ENCODE measurements at places on chromosomes 3 and 15. TPM values are rescaled to one million over a fixed set of nuclear protein-coding genes. Genes with fewer than 3 reads are reported as not detected.

GRCh38 chr3:52606373-52607085 is 70.1 kb downstream of the UQCC5 start:
- no peak for DNase-seq
- no peaks in the 10 kb centered on the region for H3K27me3 ChIP-seq
- H3K4me3 ChIP-seq, result no peak overlapping the region
- peaks cover 78% of the 10 kb centered on the region for H3K36me3 ChIP-seq
- no peaks in the 10 kb centered on the region for H3K4me1 ChIP-seq

DNA sequence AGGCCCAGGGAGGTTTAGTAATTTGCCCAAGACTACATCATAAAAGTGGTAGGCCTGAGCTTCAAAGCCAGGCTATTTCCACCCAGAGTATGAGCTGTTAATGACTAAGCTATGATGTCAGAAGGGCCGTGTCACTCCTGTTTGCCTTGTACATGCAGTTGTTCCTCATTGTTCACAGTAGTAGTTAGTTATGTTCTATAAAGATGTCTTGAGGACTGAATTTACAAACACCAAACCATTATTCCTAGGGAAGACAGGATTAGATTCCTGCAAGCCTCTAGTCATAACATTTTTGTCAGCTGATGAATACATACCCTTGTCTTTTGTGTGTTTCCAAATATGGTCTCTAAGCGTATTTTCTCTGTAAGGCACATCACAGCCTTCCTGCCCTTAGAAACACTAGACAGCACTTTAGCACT is 20.9 kb upstream of the LARS2 start:
- peaks cover 11% of the 10 kb centered on the region for H3K27me3 ChIP-seq
- H3K4me1 ChIP-seq, result no peaks in the 10 kb centered on the region
- DNase-seq, result no peak
- H3K36me3 ChIP-seq, result no peaks in the 10 kb centered on the region

The SLC22A13 gene
- total RNA-seq, result 0.28 TPM

The RGMA gene
- 0.23 TPM for total RNA-seq

- no peaks in the 10 kb centered on the region for H3K27me3 ChIP-seq
- no peak overlapping the region for H3K27ac ChIP-seq
- H3K36me3 ChIP-seq, result no peaks in the 10 kb centered on the region
- DNase-seq, result no peak
- no peak overlapping the region for H3K4me3 ChIP-seq
Measured at GRCh38 chr3:60313951-60314461, 937.2 kb downstream of the FHIT start.

- H3K27me3 ChIP-seq, result peaks cover 6% of the 10 kb centered on the region
- no peak overlapping the region for H3K27ac ChIP-seq
- H3K36me3 ChIP-seq, result peaks cover 25% of the 10 kb centered on the region
- H3K4me1 ChIP-seq, result peaks cover 9% of the 10 kb centered on the region
- H3K4me3 ChIP-seq, result no peak overlapping the region
- no peak for DNase-seq
Measured at GRCh38 chr3:98361289-98361688, 7.6 kb downstream of the OR5K4 start.

The NTRK3 gene
- total RNA-seq, result not detected

The HDAC11 gene
- 2.0 TPM for total RNA-seq

GRCh38 chr3:134336587-134336986 is 37.7 kb downstream of the AMOTL2 start:
- no peaks in the 10 kb centered on the region for H3K36me3 ChIP-seq
- DNase-seq, result no peak
- H3K27me3 ChIP-seq, result peaks cover 2% of the 10 kb centered on the region
- no peak overlapping the region for H3K4me3 ChIP-seq

GRCh38 chr3:11914041-11914440 is 67.4 kb upstream of the TAMM41 start:
- H3K27ac ChIP-seq, result no peak overlapping the region
- H3K4me1 ChIP-seq, result peaks cover 8% of the 10 kb centered on the region
- no peaks in the 10 kb centered on the region for H3K27me3 ChIP-seq
- no peak overlapping the region for H3K4me3 ChIP-seq
- no peaks in the 10 kb centered on the region for H3K36me3 ChIP-seq

GRCh38 chr3:88369337-88369736 is 219.6 kb downstream of the C3orf38 start:
- no peaks in the 10 kb centered on the region for H3K4me1 ChIP-seq
- no peaks in the 10 kb centered on the region for H3K36me3 ChIP-seq
- no peak overlapping the region for H3K27ac ChIP-seq
- H3K4me3 ChIP-seq, result no peak overlapping the region
